ENCODE measurements at places on chromosomes 16 and 17. TPM values are rescaled to one million over a fixed set of nuclear protein-coding genes. Genes with fewer than 3 reads are reported as not detected.

GRCh38 chr16:76577003-76577402, 299.8 kb downstream of the CNTNAP4 start:
- DNase-seq = no peak

DNA sequence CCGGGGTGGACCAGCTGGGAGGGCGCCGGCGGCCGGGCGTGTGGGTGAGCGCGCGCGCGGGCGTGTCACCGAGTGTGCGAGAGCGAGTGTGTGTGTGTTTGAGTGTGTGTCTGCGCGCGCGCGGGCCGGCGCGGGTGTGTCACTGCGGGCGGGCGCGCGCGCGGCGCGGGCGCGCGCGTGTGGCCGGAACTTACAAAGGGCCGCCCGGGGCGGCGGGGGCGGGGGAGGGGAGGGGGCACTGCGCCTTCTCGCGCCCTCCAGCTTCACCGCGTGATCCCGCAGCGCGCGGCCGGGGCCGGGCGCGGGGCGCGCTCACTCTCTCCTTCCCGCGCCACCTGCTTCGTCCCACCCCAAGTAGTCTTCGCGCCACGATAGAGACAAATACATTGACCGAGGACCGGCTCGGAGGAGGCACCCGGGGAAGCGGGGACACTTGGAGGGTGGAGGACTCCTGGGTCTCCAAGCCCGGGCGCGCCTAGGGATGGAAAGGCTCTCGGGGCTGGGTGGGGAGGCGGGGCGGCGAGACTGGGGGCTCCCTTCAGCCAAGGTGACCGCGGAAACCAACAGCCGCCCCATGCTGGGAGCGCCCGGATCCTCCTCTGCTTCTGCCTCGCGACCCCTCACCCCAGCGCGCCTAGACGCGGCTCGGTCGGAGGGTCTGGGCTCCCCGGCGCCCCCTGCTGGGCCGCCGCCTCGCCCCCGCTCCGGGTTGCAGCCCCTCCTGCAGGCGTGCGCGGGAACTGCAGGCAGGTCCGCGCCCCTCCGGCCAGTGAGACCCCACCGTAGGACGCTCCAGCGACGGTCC, at the start of gene SRCIN1:
TSS of gene SRCIN1 (minus strand) at position 112 of the 805 bp plus-strand sequence. CDS start 247 bp downstream, outside the sequence.
- no peak for DNase-seq

HID1 gene
- polyA plus RNA-seq = 53.3 TPM

DNA sequence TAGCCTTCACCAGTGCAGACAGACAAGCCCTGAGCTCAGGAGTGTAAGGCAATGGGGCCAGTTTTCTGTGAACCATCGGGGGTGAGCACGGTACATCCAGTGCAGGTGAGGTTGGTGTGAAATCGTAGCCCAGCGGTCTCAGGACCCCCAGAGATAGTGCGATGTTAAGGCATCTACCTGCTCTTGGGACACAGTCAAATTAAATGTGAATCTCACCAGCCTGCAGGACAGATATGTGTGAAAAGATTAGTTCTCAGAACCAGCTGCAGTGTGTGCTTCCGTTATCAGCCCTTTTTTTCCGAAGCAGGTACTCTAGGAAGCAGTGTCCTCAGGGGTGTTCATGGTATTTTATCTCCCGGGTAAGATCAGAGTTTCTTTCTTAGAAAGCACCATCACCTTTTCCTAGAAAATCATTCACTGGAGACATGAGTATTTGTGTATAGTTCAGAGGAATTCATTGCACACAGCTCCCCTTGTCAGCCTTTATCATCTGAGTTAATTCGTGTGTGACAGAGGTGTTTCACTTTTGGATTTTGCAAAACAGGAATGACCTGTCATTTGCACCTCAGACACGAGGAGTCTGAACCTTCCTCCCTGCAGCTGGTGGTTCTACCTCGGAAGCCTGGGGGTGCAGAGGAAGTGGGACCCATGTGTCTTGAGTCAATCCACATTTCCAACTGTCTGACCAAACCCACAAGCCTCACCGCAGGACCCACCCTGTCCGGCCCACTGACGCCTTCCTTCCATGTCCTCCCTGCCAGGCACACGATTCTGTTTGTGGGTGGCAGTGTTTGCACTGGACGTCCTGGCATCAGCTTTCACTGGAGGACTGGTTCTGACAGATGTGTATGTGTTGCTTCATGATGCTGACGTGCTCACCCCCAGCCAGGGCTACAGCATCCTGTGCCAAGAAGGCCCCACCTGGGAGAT, 107.8 kb downstream of the CLEC16A start:
- DNase-seq = no peak

GRCh38 chr17:82864713-82865248, 25.0 kb upstream of the ZNF750 start:
- DNase-seq = no peak

DNA sequence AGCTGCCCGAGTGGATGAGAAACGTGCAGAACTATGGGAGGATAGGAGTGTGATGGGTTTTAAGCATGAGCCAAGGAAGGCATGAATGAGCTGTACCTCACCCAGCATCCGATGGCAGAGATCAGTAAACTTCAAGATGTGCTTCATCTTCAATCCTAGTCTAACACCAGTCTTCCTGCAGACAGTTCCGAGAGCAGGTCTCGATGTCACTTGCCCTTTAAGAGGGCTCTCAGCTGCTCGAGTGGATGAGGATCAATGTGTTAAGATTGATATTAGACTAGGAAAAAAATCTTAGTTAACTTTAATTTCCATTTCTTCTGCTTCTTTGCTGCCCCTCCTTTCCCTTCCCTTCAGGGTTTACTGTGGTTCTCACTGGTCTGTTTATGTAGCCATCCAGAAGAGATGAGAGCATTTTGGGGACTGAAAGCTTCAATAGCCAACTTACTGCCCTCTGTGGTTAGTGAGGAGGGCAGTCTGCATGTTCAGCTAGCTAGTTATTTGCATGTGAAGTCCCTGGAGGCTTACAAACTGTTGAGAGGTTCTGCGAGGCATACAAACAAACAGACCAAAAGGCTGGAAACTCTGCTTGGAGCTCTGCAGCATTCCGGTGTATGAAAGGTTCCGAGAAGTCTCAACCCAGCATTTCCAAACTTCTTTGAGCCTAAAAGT, 15.3 kb downstream of the KLHL36 start:
- DNase-seq = no peak

KRTAP4-9 gene
- not detected for polyA plus RNA-seq

LPO gene
- not detected for polyA plus RNA-seq

DNA sequence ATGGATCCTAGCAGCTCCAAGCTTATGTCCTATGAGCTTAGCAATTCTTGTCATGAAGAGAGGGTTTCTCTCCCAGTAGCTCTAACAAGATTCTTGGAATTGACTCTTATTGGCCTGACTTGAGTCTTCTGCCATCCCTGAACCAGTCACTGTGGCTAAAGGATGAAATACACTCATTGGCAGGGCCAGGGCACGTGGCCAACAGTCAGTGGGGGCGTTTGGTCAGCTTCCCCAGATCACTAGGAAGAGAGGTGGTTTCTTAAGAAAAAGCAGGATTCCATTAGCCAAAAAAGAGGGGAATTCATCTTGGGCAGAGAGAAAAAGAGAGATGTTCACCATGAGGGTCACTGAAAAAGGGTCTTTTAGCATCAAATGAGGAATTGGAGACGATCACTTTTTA, 363.2 kb downstream of the SNX29 start:
- no peak for DNase-seq

DNA sequence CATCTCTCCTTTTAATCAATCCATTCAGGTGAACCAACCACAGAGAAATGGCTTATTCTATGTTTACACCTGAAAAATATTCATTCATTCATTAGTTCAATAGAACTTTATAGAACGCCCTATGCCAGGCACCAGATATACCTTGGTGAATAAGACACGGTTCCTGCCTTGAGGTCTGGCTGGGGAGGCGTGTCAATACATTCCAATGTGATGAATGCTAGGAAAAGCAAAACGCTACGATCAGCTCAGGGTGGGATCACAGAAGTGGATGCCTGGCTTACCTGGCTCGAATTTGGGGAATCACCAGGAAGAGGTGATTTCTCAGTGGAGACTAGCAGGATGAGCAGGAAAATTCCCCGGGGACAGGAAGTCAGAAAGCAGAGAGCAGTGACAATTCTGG, 17.5 kb upstream of the WFIKKN2 start:
- no peak for DNase-seq

- DNase-seq = no peak
Observed at GRCh38 chr17:48060249-48060648, 12.1 kb downstream of the NFE2L1 start.

DNA sequence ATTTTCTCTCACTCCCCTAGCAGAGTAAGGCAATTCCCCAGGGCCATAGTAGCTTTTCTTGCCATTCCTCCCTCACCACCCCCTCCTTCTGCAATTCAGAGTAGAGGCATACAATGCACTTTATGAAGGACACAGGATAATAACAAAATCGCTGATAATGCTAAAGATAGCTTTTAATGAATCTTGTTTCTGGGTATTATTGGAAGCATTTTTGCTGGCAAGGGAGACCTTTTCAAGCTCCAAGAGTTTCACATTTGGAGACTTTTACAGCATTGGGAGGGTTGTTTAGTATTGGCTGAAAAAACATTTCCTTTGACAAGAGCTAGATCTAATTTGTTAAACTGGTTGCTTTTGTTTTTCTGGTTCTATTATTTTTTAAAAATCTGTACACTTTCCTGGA, 573.0 kb upstream of the C16orf82 start:
- no peak for DNase-seq

DNA sequence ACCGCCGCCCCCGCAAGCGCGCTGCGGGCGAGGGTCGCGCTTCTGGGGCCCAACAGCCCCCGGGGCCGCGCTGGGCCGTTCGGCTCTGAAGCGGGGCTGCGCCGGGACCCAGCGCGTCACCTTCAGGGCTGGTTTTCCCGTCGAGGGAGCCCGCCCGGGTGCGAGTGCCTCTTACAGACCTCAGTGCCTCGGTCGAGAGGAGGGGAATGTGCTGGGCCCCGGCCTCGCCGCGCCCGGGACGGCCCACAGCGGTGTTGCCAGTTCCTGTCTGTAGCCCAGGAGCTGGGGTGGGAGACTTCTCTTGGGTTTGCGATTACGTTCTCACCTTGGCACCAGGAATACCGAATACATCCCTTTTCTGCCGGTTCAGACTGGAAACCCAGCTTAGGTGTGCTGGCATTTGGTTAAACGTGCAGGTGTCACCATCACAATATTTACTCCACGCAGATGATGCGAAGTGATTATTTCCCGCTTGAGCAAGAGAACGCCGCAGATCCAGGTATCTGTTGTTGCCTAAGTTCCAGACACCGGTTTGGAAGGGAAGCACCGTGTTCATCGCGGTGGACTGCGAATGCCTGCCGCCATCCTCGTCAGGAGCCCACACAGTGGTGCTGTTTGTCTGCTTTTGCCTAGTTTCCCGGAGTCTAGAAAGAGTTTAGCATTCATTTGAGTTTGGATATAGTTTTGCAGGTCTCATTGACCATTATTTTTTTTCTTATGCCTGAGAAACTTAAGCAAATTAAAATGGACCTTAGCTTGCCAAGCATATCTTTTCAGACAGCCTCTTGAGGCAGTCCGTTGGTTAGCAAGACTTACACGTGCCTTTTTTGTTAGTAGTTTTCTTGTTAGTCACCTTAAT, 914 bp downstream of the MAP1LC3B start:
- peak; percentile 63 for DNase-seq

CHCT1 gene
- not detected for polyA plus RNA-seq

DNA sequence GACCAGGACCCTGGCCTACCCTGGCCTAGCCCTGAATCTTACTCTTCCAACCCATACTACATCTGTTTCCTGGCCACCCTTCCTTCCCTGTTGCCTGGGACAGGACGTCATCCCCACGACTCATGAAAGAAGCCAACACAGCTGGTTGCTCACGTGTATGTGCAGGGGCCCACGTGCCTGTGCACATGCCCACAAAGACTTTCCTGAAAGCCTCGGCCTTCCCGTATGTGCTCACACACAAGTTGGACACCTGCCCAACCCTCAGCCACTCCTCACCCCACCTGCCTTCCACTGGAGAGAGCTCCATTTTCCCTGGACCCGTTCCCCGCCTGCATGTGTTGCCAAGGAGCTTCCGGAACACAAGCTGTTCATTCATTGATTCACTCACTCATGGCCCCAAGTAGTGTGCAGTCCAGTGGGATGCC, 7.0 kb downstream of the PLXDC1 start:
- DNase-seq = no peak

- DNase-seq = no peak
Observed at GRCh38 chr17:43577664-43578403, 31.7 kb upstream of the ETV4 start.

NEK8 gene
- 3.6 TPM for polyA plus RNA-seq

DNA sequence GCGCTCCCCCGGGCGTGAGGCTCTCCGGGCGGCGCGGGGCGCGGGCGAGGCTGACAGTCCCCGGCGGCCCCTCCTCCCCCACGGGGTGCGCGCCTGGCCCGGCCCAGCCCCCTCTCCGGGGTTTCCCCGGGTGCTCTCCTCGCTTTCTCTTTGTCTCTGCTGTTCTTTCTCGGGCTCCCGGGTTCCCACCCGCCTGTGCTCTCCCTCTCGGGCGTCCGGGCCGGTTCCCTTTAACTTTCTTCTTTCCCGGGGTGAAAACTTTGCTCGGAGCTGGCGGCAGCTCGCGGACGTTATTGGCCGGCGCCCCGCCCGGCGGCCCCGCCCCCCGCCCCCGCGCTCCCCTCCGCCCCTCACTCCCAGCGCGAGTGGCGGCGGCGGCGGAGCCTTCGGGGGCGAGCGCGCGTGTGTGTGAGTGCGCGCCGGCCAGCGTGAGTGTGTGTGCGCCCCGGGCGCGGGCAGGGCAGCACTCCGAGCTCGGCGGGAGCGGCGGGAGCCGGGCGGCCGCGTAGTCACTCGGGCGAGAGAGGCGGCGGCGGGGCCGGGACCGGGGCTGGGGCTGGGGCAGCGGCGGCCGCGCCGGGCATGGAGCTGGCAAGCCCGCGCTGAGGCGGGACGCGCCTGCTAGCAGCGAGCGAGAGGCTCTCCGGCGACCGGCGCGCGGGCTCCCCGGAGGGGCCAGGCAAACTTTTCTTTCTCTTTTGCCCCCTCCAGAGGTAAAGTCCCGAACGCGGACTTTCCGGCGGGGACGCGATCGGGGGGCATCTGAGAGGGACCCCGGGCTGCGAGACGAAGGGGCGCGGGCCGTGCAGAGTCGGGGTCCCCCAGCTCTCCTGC, at the start of gene NTN1:
TSS of gene NTN1 (plus strand) at position 353 of the 834 bp plus-strand sequence. CDS start 864 bp downstream, outside the sequence.
- DNase-seq = no peak

GRCh38 chr17:67157732-67158639, 87.0 kb downstream of the HELZ start:
- DNase-seq = peak; percentile 16

- no peak for DNase-seq
Observed at GRCh38 chr17:73410586-73411312, 98.9 kb upstream of the CDC42EP4 start.

ALDH3A1 gene
- 0.25 TPM for polyA plus RNA-seq

UBB gene
- polyA plus RNA-seq = 1,282 TPM

MTSS2 gene
- polyA plus RNA-seq = 41.3 TPM

GRCh38 chr17:4856937-4857314, 23.8 kb downstream of the MINK1 start:
- DNase-seq = no peak

DNA sequence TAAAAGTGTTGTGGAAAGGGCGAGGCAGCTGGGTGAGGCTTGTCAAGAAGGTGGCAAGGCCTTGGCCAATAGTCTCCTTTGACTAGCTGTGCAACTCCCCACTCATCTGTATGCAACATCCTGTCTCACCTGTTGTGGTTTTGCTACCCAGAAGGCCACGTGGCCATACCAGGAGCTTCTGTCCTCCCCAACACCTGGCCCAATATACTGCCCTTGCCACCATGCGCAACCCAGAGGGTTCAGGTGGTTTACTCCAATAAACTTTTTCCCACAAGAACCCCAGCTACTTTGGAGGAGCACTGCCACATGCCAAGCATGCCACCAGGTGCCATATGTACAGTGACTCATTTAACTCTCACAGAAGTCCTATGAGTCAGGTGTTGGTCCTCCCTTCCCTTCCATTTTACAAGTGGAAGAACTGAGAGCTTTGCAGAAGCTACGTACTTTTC, 10.2 kb downstream of the MYO19 start:
- DNase-seq = no peak

PRSS21 gene
- 0.19 TPM for polyA plus RNA-seq

PLK1 gene
- polyA plus RNA-seq = 111 TPM

Data from endothelial cell of umbilical vein (primary cell).